Stimulated activated CD8-positive, alpha-beta memory T cell treated with anti-CD3 and anti-CD28 coated beads, Interleukin-2, amount 100 ng/mL, for 1 hour (primary cell): ENCODE measurements at places on chromosomes 2 and 18.
A peak's percentile ranks its signal among the peaks of the same experiment; 100 is the strongest.

- DNase-seq, result no peak
Observed at GRCh38 chr2:189629531-189630453, 31.5 kb upstream of the ASNSD1 start.

DNA sequence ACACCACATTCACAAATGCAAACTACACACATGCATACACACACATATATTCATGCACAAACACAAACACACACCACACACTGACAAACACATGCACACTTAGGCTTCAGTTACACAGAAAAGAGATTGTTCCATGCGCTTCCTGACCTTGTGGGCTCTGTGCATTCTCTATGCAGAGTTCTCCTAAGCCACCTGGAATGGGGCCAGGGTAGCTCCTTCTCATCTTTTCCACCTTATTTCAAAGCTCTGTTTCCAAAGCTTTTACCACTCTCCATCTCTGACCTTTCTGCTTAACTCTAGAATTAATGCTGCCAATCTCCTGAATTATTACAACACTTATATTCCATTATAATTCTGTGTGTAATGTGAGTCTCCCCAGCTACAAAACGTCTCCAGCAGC is 522.3 kb upstream of the MYT1L start:
- DNase-seq, result no peak

DNA sequence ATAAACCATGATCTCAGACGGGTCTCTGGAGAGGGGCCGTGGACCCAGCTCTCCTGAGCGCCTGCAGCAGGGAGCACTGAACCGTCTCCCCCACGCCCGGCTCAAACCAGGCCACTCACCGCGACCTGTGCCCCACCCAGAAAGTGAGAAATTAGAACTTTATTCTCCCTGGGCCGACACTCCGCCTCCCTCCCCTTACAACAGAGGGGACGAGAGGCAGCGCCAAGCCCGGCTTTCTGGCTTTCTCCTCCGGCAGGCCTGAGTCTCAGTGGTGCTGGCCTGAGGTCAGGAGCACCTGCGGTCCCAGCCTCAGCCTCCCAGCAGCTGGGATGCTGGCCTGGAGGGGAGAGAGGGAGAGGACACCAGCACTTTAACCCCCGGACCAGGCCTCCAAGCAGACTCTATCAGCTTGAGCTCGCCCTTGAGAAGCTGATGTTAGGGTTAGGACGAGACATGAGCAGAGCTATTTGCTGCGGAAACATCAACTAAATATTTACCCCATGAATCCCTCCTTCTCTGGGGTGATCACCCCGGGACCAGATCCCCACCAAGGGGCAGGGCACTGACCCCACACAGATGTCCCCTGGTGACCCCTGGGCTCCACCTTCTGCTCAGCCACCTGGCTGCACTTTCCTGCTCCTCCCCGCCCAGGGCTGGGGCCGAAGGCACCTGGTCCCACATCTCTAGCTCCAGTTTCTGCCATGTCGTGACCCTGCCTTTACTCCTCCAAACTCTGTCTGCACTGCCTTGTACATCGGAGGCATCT is 856.3 kb upstream of the SALL3 start:
- no peak for DNase-seq

DNA sequence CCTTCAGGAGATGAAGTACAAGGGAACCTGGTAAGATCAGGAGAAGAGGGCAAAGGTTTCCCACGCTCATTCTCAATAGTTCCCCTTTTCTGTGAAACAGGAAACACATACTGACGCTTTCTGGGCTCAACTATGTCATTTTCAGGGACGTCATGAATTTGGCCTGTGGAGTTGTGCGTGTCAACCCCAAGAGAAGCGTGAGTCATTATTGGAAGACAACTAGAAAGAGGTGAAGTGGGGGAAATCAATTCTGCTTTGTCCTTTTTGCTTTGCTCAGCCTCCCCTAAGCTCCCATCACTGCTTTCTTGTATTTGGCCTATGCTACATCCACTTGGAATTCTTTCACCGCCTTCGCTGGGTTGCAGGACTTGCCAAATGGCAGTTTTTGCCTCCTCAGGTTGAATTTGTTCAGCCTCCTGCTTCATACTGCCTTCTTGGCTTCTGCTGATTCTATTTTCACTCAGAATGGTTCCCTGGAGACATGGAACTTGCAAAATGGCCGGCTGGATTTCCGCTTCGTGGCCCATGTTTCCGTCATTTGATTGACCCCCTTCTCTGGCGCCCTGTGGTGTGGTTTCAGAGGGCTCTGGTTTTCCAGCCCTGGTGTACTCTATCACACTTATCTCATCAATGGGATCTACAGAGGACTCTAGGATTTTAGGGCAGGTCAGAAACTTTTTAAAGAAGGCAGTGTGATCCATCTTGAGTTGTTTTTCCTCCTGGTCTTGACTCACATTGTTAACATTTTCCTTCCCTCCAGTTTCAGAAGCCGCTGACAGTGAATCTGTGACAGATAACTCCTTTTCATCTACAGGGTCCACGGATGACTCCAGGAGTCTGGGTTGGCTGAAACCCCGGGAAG is 93.3 kb downstream of the ALPK2 start:
- no peak for DNase-seq

DNA sequence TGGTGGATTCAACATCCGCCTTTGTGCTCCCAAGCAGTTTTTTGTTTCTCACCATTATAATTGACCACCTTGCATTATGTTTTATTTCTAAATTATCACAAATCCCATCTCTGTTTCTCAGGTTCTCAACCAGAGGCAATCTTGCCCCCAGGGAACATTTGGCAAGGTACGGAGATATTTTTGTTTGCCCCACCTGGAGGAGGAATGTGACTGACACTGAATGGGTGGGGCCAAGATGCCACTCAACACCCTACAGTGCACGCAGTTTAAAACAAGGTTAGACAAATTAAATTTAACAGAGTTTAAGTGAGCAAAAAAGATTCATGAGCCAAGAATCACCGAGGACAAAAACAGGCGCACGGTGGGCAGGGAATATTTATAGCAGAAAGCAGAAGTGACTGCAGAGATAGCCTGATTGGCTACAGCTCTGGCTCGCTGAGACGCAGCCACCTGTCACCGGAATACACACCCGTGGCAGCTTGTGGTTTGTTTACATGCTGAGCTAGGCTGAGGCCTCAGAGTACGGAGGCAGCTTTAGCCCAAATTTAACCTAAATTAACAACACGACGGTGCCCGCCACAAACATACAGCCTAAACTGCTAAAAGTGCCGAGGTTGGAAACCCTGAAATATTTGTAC is 150.0 kb upstream of the ALKAL2 start:
- peak; percentile 39 for DNase-seq

DNA sequence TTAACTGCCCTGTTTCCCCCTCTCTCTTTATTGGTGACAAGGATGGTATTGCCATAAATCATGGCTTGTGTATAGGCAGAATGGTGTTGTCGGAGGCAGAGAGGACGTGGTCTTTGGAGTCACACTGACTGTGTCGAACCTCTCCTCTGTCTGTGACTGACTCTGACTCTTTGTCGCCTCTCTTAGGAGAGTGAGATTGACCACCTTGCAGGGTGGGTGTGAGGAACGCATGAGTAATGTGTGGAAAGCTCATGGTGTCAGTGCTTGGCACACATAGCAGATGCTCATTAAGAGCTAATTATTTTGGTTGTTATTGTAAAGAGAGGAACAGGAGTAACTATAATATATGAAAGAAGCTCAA is 145.6 kb downstream of the TTC27 start:
- no peak for DNase-seq

DNA sequence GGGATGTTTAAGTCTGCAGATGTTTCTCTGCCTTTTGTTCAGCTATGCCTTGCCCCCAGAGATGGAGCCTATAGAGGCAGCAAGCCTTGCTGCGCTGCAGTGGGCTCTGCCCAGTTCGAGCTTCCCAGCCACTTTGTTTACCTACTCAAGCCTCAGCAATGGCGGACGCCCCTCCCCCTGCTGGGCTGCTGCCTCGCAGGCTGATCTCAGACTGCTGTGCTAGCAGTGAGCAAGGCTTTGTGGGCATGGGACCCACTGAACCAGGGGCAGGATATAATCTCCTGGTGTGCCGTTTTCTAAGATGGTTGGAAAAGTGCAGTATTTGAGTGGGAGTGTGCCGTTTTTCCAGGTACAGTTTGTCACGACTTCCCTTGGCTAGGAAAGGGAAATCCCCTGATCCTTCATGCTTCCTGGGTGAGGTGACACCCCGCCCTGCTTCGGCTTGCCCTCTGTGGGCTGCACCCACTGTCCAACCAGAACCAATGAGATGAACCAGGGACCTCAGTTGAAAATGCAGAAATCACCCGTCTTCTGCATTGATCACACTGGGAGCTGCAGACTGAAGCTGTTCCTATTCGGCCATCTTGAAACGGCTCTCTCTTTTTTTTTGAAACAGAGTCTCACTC is 27.6 kb upstream of the ADAM23 start:
- DNase-seq, result no peak

- DNase-seq, result no peak
Observed at GRCh38 chr18:10420561-10421352, 33.7 kb upstream of the APCDD1 start.

DNA sequence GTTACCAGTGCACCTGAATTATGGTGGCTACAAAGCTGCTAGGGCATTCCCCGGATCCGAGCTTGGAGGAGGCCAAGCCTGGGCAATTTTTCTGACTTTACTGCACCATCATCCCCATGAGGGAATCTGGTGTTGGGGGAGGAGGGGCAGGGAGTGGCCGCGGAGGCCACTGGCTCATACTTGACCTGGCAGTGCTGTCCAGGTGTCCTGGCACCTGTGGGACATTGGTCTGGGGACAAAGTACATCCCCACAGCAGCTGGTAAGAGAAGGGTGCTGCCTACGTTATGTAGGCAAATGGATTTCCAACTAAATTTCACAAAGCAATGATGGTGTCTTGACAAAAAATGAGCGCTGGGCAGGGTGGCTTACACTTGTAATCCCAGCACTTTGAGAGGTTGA is 48.3 kb downstream of the KLHL29 start:
- no peak for DNase-seq

- no peak for DNase-seq
Observed at GRCh38 chr18:12239431-12239830, 14.7 kb upstream of the CIDEA start.
